ENCODE measurements at places on chromosomes 16 and 17.
A peak's percentile ranks its signal among the peaks of the same experiment; 100 is the strongest.

GRCh38 chr17:18248300-18248731 lies 10.2 kb downstream of the FLII start:
- DNase-seq, result peak; percentile 73

GRCh38 chr16:29230671-29231096 lies 175.8 kb downstream of the NPIPB11 start:
- DNase-seq, result no peak

DNA sequence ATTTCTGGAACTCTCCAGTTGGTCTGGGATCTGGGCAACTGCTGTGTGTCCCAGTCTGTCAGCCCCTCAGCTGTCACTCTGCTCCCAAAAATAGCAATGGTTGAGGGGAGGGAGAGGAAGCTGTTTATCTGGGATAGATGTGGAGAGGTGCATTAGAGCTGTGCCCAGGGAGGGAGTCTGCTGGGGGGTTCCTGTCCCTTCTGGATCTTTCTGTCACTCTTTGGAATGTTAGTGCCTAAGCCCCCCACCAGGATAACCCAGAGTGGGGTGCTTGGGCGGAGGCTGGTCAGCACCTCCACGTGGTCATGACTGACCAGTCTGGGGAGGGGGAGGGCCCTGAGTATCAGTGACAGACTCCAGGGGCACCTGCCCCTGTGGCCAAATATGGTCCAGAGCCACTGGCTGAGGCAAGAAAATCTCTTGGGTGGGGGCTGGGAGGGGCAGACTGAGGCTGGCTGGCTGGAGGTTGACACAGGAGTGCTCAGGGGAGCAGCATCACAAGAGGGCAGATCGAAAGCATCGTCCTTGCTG lies at the start of gene UNC45B:
Gene UNC45B, plus strand, starts transcription at position 443 of the 531 bp plus-strand sequence. CDS start 447 bp downstream, outside the sequence.
- DNase-seq, result no peak

GRCh38 chr16:2460391-2460713 lies 443 bp downstream of the TEDC2 start:
- no peak for DNase-seq

DNA sequence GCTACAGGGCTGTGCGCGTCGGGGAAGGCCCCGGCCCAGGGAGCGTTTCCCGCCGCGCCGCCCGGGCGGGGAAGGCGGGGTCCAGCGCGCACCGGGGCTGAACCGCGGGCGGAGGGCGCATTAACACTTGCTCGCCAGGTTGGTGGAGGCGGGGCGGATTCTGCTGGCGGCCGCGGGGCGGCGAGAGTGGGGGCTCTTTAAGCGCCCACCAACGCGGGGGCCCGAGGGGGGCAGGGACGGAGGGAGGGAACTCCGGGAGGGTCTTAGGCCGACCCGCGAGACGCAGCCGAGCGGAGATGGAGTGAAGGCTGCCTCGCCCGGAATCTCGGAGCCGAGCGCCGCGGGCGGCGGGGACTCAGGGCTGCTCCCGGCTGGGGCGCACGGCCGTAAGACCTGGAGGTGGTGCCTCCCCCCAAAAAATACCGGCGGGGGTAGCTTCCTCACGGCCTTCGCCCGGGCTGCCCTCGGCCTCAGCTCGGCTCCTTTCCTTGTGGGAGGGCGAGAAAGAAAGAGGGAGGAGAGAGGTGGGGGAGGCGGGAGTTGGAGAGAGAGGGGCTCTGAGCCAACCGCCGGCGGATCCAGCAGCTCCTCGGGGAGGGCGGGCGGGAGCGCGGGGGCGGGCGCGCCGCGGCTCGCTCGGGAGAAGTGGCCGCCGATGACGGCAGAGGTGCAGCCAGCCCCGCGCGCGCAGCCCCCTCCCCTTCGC lies 415 bp upstream of the FOXF1 start:
- no peak for DNase-seq

DNA sequence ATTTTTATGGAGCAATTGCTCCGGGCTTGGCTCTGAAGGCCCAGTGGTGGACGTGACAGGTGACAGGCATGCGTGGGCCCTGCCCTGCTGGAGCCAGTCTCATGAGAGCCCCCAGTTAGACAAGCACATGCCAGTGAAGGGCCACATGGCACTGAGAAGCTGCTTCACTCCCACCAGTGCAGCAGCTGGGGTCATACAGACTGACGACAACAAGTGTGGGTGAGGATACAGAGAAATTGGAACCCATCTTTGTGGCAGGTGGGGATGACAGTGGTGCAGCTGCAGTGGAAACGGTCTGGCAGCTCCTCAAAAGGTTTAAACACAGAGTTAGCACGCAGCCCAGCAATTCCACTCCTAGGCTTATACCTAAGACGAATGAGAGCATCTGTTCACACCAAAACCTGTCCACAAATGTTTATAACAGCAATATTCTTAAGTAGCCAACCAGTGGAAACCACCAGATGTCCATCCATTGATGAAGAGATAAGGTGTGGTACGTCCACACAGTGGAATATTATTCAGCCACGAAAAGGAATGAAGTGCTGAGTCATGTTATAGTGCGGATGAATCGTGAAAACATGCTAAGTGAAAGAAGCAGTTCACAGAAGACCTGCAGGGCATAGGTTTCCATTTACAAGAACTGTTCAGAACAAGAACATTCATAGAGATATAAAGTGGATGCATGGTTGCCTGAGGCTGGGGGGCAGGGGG lies 12.5 kb upstream of the CIBAR2 start:
- no peak for DNase-seq

DNA sequence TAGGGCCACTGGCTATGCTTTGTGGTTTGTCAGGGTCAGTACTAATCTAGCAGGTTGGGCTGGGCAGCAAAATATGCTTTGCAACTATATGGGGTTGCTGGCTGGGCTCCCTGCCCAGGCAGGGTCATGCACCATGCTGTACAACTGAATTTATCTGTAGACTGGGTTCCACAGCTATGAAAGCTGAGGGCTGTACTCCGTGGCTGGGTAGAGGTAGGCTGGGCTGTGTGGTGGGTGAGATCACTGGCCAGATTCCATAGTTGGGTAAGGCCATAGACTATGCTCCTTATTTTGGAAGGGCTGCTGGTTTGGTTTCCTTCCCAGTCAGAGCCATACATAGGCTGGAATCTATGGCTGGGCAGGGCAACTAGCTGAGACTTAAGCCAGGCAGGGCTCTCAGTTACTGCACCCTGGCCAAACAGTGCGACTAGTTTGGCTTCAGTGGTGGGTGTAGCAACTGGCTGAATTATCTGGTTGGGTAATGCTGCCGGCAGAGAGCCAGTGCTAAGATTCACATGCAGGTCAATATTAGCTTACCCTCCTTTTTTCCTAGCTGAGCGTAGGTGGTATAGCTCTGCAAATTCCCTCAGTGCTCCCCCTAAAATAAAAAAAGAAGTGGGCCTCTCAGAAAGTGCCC lies 769.1 kb upstream of the CDH8 start:
- DNase-seq, result no peak

DNA sequence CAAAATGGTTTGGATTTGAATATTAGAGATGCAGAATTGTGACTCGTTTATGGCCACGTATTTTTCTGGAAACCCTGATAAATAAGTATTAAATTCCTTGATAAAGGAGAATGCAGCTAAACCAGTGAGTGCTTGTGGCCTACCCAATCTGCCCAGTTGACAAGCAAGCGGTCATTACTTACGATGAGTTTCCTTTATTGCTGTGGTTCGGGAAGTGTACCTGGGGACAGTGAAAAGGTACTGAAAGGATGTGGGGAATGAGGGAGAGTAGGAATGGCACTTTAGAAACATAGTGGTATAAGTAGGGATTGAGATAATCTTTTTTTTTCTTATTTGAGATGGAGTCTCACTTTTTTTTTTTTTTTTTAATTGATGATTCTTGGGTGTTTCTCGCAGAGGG lies 33.8 kb downstream of the RBBP6 start:
- DNase-seq, result no peak

- DNase-seq, result no peak
Observed at GRCh38 chr17:8844229-8845218, 22.9 kb downstream of the PIK3R6 start.

All from activated T-cell treated with anti-CD3 and anti-CD28 coated beads, Interleukin-2, amount 50 U/mL, for 24 hours (primary cell).